ENCODE measurements at places on chromosomes 2 and 18.

GRCh38 chr18:46320297-46320696 is 216.1 kb downstream of the HAUS1 start:
- no peak for DNase-seq

DNA sequence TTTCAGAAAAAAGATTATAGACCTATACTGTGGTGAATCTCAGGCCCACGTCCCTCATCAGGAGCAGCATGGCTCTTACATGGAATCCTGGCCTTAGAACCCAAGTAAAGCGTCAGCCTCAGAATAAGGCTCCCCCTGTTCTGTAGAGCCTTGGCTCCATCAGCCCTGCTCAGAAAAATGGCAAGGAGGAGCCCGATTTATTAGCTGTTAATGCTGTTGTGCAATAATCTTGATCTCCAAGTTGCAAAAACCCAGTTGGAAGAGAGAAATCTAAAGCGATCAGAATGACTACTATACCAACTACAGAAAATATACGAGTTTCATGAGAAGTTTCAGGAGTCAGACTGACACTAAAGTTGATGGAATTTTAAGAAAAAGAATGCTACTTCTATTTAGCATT is 35.6 kb upstream of the CTAGE1 start:
- no peak for DNase-seq

DNA sequence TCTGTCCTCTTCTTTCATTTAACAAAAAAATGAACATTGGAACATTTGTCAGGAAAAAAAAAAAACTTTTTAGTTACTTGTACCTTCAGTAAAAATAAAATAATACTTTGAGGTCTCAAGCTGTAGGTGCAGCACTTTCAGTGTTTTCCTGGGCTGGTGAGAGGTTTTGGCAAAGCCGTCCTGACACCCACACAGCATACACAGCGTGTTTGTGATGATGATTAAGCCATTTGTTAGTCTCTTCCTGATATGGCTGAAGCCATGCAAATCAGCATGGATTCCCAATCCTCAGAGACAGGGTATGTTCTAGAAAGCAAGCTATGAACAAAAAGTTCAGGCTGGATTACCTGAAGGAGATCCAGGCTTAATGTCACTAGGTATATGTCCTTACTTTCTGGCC is 236.8 kb downstream of the ZNF516 start:
- DNase-seq, result no peak

GRCh38 chr2:184534986-184535385 is 63.3 kb upstream of the ZNF804A start:
- DNase-seq, result no peak

DNA sequence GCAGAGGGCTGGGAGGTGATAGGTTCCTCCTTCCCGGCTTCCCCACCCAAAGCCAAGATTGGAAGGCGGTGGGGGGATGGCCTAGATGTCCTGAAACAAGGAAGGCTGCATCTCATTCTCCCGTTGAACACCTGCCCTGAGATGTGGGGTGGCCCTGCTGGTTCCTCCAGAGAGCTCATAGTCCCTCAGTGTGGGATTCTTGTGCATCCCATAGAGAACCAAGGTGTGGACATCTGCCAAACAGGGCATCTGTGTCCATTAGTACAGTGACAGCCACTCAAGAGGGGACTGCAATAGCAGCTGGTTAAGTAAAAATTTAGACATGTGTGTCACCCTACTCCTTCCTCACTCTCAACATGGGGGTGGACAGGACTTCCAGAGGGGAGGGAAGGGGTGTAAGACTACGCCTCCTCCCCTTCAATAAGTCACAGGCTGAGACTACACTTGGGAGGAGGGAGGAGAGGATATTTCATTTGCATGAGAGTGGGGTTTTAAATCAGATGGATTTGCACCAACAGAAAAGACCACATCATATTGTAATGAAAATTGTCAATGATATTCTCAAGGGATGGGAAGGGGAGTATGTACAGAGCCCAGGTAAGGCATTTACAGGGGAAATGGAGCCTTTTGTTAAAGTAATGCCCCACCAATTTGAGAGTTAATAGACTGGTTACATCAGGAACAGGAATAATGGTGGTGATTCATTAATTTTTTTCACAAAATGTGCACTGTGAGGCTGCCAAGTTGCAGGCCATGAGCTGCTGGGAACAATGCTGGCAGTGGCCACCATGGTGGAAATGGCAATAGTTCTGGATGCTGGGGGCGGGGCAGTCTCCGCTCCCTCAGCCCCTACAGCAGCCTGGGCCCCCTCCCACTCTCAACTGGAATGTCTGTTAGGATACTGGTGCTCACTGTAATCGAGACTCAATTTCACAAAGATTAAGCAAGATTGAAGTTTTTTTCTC is 80.6 kb downstream of the TEX51 start:
- no peak for DNase-seq

- DNase-seq, result no peak
Observed at GRCh38 chr2:72793798-72794440, 31.9 kb downstream of the EXOC6B start.

DNA sequence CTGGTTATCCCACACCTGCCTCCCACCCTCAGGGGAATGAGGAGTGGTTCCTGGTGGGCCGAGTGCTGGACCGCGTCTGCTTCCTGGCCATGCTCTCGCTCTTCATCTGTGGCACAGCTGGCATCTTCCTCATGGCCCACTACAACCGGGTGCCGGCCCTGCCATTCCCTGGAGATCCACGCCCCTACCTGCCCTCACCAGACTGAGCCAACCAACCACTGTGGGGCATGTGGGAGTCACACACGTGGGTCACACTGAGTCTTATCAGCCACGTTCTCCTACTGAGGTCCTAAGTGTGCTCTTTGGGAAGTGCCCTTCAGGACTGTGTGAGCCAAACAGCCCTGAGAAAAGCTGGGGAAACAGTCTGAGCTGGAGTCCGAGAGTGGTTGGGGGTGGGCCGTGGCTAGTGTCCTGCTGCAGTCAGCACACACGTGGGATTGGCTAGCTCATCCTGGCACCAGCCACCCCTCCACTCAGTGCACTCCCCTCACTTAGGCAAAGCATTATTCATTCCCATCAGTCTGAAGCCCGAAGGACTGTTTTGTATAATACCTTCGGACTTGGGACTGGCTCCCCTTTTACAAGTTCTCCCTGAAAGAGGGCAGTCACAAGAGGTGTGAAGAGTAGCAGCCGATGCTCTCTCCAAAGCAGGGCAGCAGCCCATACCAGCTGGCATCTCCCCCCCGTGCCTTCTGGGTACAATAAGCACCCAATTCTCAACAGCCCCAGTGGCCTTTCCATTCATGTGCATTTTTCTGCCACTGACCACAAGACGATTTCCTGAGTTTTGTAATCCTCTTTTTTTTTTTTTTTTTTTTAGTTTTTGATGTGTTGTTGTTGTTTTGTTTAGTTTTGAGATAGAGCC is 4.6 kb downstream of the TIGD1 start:
- no peak for DNase-seq

DNA sequence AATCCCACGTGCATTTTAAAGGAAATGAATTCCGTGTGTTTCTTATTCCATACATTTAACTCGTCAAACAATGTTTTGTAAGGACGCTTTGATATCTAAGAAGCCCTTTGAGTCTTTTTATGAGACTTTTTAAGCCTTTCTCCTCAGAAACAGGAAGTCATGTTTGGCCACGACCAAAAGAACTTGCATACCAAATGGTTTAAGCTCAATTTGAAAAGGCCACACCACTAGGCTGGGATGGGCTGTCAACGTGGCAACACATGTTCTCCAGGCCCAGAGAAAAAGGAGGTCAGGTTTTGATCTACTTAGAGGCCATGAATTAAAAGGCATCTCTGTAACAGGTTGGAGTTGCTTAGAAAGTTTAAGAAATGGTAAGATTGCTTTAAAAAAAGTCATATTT is 441.8 kb downstream of the CMPK2 start:
- no peak for DNase-seq

DNA sequence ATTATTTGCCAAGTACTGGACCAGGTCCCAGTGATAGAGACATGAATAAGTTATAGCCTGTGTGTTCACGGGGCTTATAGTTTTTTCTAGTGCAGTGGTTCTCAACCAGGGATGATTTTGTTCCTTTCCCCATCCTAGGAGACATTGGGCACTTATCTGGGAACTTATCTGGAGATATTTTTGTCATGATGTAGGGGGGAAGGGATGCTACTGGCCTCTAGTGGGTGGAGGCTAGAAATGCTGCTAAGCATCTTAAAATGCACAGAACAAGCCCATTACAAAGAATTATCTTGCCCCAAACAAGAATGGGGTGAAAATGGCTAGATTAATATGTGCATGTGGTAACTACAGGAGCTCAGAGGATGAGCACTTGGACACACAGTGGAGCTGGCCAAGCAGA is 75.2 kb downstream of the KLHL29 start:
- no peak for DNase-seq

- DNase-seq, result no peak
Observed at GRCh38 chr18:21741312-21741561, 645 bp downstream of the MIB1 start.
